ENCODE measurements at places on chromosomes 16 and 17.

DNA sequence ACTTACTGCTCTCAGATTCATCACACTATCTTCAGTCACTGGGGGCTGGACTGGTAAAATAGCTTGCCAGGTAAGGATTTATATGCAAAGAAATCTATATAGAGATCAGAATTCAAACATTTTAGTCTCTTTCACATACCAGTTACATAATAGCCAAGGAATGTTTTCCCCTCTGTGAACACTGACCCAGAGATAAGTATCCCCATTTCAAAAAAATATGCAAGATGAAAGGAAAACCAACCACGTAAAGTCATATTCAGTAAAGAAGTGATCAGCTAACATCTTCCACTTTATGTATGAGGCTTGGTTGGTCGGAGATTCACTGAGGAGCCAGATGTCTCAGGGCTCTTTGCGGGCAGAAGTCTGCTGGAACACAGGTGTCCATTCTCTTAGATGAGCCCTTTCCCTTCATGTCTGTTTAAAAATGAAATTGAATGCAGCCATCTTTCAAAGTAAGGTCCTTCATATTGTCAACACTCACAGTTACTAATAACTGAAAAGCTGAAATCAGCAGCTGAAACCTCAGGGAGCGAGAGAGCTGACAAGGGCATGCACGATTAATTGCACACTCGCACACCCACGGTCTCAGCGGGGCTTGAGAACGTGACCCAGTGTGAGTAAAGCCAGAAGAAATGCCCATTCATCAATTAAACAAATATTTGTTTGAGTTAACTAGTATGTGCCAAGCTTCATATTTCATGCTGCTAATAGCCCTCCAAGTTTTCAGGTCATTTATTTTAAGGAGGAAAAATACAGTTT lies 161.2 kb downstream of the MRTFB start:
- DNase-seq: no peak

GRCh38 chr17:12431188-12431587 lies 234.5 kb upstream of the MYOCD start:
- DNase-seq: no peak

DNA sequence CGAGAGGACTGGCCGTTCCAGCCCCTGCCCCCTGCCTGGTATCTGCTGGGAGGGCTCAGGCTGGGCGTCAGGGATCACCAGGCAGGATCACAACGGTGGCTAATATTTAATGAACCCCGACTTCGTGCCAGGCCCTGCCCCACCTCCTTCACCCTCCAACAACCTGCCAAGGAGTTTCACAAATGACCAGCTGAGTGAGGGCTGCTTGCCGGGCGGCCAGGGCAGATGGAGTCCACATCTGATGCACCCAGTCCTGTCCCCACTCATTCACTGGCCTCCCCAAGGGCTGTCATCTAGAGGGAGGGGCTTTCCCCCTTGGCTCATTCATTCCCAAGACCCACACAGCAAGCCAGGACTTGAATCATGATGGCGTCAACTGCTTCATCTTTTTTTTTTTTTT lies 17.5 kb downstream of the UBALD1 start:
- DNase-seq: no peak

GRCh38 chr17:21035406-21035805 lies 7.4 kb downstream of the USP22 start:
- no peak for DNase-seq

GRCh38 chr17:9768381-9768934 lies 22.9 kb downstream of the DHRS7C start:
- DNase-seq: no peak

- no peak for DNase-seq
Observed at GRCh38 chr16:9447195-9447551, 355.7 kb downstream of the HAPSTR1 start.

DNA sequence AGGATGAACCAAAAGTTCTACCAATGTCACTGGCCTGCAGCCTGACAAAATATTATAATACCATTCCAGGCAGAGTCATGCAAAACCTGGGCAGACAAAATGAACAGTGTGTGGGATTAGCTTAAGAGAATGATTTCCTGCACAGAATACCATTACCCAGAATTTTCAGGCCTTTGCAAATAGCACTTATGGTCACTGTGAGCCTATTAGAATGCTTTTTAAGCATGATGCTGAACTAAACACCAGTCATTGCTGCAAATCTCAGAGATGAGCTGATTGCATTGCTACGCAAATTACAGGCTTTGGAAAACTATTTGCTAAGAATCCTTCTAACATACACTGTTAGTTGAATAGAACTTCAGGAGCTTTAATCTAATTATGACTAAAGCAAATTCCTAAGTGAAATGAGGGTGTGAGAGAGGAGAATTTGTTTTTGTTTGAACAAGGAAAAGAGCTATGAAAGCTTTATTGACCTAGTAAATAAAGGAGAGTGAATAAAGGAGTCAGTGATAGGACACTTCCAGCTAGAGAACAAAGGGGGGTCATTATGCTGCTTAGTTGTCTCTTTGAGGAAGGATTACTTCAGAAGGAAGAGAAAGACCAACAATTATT lies 398.8 kb downstream of the HS3ST3B1 start:
- no peak for DNase-seq

DNA sequence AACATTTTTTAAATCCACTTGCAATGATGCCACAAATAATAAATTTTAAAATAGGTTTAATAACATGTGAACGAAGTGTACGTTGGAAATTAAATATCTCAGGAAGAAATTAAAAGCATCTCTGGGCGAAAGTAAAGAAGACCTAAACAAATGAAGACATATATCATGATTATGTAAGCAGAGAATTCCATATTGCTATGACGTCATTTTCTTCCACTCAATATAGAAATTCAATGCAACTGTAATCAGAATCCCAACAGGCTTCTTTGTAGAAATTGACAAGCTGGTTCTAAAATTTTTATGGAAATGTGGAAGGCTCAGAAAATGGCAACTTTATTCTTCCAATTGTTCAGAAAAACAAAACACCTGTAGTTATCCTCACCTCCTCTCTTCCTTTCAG lies 33.8 kb upstream of the RBFOX3 start:
- no peak for DNase-seq

GRCh38 chr17:66406701-66407644 lies 104.6 kb downstream of the PRKCA start:
- DNase-seq: no peak

DNA sequence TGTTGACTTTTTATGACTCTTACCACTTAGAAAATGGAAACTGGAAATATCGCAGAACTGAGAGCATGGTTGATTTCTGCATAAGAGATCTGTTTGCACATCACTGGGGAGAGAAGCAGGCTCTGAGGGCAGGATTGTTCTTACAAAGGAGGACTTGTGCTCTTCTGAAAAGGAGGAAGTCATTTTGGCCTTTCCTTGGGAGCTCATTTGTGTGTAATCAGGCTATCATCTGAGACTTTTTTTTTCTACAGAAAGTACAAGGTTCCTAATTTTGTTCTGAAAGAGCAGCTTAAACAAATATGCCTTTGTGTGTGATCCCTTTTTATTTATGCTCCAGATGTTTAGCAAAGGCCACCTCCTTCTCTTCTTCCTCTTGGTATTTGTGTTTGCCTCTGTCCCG lies 145.7 kb upstream of the CACNG5 start:
- DNase-seq: no peak

GRCh38 chr17:13569398-13570123 lies 32.2 kb downstream of the HS3ST3A1 start:
- no peak for DNase-seq

DNA sequence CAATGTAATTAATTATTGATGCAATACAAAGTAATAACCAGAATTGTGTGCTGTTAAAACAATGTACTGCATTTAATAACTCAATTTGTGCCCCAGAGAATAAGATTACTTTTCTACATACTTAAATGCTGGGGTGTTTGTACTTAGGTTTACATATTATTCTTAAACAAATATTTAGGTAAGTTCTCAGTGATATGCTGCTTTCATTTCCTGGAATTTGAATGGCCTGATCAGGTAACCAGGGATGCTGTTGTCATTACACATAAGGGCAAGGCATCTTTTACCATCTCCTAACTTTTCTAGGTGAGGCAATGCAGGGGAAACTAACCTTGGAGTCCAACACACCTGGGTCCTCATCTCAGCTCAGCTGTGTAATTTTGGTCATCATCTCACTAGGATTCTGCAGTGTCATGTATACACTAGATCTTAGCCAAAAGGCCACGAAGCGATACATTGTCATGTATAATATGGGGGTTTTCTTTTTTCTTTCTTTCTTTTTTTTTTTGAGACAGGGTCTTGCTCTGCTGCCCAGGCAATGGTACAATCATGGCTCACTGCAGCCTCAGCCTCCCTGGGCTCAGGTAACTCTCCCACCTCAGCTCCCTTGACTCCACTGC lies 45.2 kb downstream of the MYO1D start:
- DNase-seq: no peak

GRCh38 chr17:81601525-81602120 lies 35.3 kb downstream of the NPLOC4 start:
- DNase-seq: peak; percentile 22

DNA sequence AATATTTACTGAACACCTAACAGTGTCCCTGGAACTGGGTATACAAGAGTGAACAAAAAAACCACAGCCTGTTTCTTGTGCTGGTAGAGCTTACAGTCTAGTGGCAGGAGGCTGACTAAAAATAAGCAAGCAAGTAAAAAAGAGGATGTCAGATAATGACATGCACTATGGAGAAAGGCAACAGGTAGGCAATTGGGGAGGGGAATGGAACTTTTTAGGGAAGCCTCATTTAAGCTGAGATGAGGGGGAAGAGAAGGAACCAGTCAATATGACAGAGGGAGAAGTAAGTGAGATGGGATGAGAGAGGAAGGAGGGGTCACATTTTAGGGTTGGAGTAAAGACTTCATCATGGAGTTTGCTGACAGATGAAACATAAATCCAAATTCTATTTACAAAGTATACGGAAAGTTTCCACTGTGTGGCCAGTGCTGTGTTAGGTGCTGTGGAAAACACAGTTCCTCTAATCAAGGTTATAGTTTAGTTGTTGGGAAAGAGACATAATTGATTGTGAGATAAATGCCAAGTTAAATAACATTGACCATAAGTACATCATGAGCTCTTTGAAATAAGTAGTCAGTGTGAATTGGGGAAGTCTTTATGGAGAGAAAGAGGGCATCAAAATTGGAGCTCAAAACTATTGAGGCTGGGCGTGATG lies 251.4 kb downstream of the FTO start:
- DNase-seq: no peak

- DNase-seq: no peak
Observed at GRCh38 chr16:80993834-80994233, 12.9 kb downstream of the CMC2 start.

DNA sequence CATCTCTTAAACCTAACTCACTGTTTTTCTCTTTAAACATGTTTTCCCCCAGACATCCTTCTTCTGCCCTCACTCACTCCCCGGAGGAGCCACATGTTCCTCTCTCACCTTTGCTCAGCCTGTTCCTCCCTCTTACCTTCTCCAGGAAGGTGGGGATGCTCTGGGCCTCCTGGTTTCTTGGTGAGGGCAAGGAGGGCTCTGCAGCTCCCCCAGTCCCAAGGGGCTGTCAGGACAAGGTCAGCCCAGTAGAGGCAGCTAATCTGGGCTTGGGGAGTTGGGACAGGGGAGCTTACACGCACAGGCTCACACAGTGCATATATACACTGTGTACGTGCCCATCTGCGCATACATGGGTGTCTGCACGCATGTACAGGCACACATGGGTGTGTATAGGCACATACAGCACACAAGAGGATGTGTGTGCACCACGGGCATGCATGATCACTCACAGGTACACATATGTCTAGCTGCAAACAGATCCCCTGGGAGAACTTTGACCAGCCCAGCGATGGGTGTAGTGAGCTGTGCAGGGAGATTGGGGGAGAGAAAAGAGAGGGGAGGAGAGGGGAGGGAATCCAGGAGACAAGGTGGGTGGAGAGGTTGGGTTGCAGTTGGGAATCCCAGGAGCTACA lies 28.6 kb upstream of the SPNS3 start:
- no peak for DNase-seq

GRCh38 chr17:74546586-74546985 lies 671 bp upstream of the CD300C start:
- no peak for DNase-seq

GRCh38 chr16:2243781-2244180 lies 7.5 kb downstream of the DNASE1L2 start:
- DNase-seq: no peak

- DNase-seq: no peak
Observed at GRCh38 chr16:46961373-46962353, 11.8 kb downstream of the DNAJA2 start.

GRCh38 chr16:56203052-56203451 lies 11.8 kb downstream of the GNAO1 start:
- DNase-seq: no peak

GRCh38 chr16:46811682-46812081 lies 19.3 kb downstream of the C16orf87 start:
- no peak for DNase-seq

Measured in NT2/D1 (cell line).